ENCODE measurements at places on chromosomes 16 and 17. TPM values are rescaled to one million over a fixed set of nuclear protein-coding genes. Genes with fewer than 3 reads are reported as not detected.

Gene KRT31
- not detected for total RNA-seq

Gene SYT17
- total RNA-seq: 16.6 TPM

DNA sequence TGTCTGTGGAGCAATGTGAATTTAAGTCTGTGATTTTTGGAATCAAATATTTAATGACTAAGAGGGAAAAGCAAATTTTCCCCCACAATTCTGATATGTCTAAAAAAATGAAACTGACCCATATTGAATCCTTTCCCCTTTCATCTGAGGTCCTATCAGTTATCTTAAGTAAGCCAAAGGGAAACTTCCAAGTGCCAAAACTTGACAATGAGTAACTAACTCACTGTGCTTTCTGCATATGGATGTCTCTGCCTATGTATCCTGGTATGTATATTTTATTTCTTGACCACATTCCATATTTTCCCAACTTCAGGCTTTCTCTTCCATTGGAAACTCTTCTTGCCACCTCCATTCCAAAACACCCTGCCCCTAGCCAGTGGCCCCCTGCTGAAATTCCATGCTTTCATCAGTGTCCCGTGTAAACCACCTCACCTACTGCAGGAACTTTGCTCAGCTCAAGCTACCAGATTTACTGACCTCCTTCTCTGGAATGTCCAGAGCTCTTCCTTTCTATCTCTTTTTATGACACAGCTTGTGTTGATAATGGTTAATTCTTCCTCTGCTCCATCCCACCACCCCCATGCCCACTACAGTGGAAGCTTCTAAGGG is 59.0 kb downstream of the TOX3 start:
- no peaks in the 10 kb centered on the region for H3K36me3 ChIP-seq
- H3K27ac ChIP-seq: no peak overlapping the region
- H3K27me3 ChIP-seq: no peaks in the 10 kb centered on the region
- DNase-seq: no peak
- peaks cover 14% of the 10 kb centered on the region for H3K4me1 ChIP-seq

DNA sequence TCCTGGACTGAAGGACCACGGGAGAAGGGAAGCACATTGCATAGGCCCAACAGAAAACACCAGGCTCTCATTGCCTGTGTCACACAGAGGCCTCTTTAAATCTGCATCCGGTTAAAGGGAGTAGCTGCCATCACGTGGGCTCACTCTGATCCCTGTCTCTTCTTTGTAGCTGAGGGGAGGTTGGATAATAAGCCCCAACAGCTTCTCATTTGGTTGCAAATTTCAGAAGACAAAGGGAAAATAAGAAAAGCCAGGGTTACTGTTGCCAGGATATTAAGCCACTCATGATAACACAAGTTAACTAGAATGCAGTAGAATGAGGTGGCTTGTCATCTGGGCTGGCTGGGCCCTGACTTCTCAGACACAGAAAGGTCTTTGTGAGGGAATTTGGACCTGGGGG is 325.1 kb upstream of the ERCC4 start:
- no peaks in the 10 kb centered on the region for H3K4me1 ChIP-seq
- peaks cover 26% of the 10 kb centered on the region for H3K27me3 ChIP-seq
- H3K27ac ChIP-seq: no peak overlapping the region
- no peaks in the 10 kb centered on the region for H3K36me3 ChIP-seq
- no peak overlapping the region for H3K4me3 ChIP-seq
- DNase-seq: no peak

- no peaks in the 10 kb centered on the region for H3K4me1 ChIP-seq
- H3K4me3 ChIP-seq: no peak overlapping the region
- no peak overlapping the region for H3K27ac ChIP-seq
- no peaks in the 10 kb centered on the region for H3K27me3 ChIP-seq
- DNase-seq: no peak
These were observed 383.0 kb upstream of the PMFBP1 start for GRCh38 chr16:72554935-72555334.

GRCh38 chr17:45971698-45972141 is 27.3 kb upstream of the STH start:
- no peak overlapping the region for H3K4me3 ChIP-seq
- H3K27me3 ChIP-seq: peaks cover 85% of the 10 kb centered on the region
- no peak for DNase-seq
- H3K4me1 ChIP-seq: no peaks in the 10 kb centered on the region

DNA sequence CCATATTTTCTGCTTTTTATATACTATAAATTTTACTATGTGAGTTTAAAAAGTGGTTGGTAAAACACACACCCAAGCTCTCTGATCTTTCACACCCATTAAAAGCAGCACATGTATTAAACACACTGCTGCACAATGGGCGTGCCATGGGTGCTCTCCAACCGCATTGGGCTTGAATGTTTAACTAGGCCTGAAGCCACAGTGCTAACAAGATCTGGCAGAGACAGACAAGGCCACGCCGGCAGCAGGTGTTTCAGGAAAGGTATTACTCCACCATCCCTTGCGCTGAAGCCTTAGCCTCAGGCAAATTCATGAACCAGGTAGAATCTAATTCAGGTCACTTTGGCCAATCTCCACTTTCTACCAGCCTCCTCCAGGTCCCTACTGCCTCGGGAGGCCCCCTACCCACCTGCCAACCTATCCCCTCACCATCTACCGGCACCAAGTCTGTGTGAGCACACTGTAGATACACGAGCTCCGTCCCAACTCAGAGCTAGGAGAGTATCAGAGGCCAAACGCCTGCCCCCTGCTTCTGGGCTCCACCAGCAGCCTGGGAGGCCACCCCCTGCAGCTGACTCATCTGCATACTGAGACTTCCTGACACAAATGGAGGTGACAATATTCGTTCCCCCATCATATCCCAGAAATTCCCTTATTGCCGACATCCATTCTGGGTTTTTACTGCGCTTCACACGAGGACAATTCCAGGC is 95.0 kb downstream of the ADCY9 start:
- H3K4me3 ChIP-seq: no peak overlapping the region
- DNase-seq: peak; percentile 78
- peaks cover 30% of the 10 kb centered on the region for H3K4me1 ChIP-seq
- H3K27me3 ChIP-seq: no peaks in the 10 kb centered on the region

- no peak overlapping the region for H3K27ac ChIP-seq
- no peaks in the 10 kb centered on the region for H3K27me3 ChIP-seq
- H3K4me3 ChIP-seq: no peak overlapping the region
- no peaks in the 10 kb centered on the region for H3K36me3 ChIP-seq
These were observed 282.8 kb downstream of the FTO start for GRCh38 chr16:53986793-53987192.

Gene IRX3
- 5.7 TPM for total RNA-seq

- H3K4me1 ChIP-seq: no peaks in the 10 kb centered on the region
- no peaks in the 10 kb centered on the region for H3K36me3 ChIP-seq
- H3K4me3 ChIP-seq: no peak overlapping the region
- H3K27ac ChIP-seq: no peak overlapping the region
- H3K27me3 ChIP-seq: no peaks in the 10 kb centered on the region
- DNase-seq: no peak
These were observed 68.8 kb downstream of the MRC2 start for GRCh38 chr17:62696256-62696655.

DNA sequence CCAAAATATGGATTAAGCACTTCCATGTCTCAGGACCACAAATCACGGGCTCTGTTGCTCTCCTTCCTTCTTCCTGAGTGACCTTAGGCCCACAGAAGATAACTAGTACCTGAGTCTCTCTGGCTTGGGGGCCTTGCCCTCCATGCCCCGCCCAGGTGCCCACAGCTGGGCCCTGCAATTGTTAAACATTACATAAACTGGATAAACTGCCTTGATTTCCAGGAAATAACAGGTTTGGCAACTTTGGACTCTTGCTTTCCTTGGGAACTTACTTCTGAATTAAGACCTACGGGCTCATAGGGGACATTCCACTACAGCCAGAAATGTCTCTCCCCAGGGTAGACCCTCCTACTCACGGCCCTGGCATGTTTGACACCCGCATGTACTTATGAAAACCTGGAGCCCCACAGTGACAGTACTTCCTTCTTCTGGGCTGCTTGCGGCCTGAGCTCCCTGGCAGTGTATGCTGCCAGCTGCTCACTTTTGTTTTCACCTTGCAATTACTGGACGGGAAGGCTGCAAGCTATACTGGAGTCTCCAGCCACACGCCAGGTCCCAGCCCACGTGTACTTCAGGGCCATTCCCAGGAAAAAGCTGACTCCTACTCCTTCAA is 2.3 kb upstream of the UBALD2 start:
- peaks cover 59% of the 10 kb centered on the region for H3K4me1 ChIP-seq
- no peaks in the 10 kb centered on the region for H3K27me3 ChIP-seq
- peak; percentile 81 for DNase-seq

DNA sequence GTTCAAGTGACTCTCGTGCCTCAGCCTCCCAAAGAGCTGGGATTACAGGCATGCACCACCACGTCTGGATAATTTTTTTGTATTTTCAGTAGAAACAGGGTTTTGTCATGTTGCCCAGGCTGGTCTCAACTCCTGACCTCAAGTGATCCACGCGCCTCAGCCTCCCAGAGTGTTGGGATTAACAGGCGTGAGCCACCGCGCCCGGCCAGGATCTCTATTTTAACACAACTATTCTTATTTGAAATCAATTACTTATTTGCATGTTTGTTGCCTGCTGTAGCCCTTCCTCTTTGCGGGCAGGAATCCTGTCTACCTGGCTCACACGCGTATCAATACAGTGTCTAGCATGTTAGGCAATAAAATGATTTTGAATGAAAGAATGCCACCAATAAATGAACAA is 818 bp upstream of the CNEP1R1 start:
- peaks cover 20% of the 10 kb centered on the region for H3K36me3 ChIP-seq
- peaks cover 28% of the 10 kb centered on the region for H3K27me3 ChIP-seq
- peak overlapping the region; percentile 89 for H3K4me3 ChIP-seq

Gene KRTAP2-3
- 18.2 TPM for total RNA-seq

DNA sequence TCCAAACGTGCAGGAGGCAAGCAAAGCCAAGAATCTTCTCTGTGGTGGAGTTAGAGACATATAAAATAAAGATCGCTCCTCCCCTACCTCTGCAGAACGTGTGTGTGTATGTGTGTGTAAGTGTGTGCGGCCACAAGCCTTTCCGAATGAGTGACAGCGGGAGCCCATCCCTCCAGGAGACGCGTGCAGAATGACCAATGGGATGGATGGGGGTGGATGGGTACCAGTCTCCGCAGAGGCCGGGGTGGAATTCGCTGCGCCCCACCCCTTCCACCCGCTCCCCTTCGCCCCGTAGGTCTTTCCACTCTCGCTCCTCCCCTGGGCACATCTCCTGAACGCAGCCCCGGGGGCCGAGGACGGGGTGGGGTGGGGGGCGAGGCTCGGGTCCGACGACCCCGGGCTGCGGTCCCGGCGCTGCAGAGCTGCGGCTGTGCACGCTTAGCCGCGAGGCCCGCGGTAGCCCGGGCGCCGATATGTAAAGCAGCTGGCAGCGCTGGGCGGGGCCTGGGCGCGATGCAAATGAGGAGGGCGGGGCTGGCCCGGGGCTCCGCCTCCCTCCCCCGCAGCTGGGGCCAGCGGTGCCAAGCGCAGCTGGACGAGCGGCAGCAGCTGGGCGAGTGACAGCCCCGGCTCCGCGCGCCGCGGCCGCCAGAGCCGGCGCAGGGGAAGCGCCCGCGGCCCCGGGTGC is at the start of gene PRKCB:
Gene PRKCB (plus strand): TSS at position 594 of the 688 bp plus-strand sequence.
- no peak within 1 kb of the TSS for H3K4me3 ChIP-seq
- no peaks in the 10 kb centered on the region for H3K4me1 ChIP-seq
- no peak for DNase-seq
- peaks cover 82% of the 10 kb centered on the region for H3K27me3 ChIP-seq
- H3K36me3 ChIP-seq: no peaks in the 10 kb centered on the region

GRCh38 chr16:11370084-11370931 is 25.0 kb downstream of the RMI2 start:
- H3K36me3 ChIP-seq: no peaks in the 10 kb centered on the region
- no peak for DNase-seq
- no peak overlapping the region for H3K4me3 ChIP-seq
- no peak overlapping the region for H3K27ac ChIP-seq
- no peaks in the 10 kb centered on the region for H3K4me1 ChIP-seq

GRCh38 chr17:30134551-30134950 is 17.9 kb downstream of the NSRP1 start:
- no peaks in the 10 kb centered on the region for H3K27me3 ChIP-seq
- no peak for DNase-seq
- peaks cover 45% of the 10 kb centered on the region for H3K36me3 ChIP-seq
- no peak overlapping the region for H3K27ac ChIP-seq

Gene EVPLL
- total RNA-seq: 1.4 TPM

GRCh38 chr16:71564335-71564967 is 12.4 kb downstream of the TAT start:
- peak overlapping the region; percentile 74 for H3K4me3 ChIP-seq
- H3K27ac ChIP-seq: peak overlapping the region; percentile 92
- H3K27me3 ChIP-seq: no peaks in the 10 kb centered on the region
- DNase-seq: no peak
- H3K36me3 ChIP-seq: peaks cover 17% of the 10 kb centered on the region
- peaks cover 13% of the 10 kb centered on the region for H3K4me1 ChIP-seq

GRCh38 chr17:5211458-5211857 is 19.8 kb upstream of the ZNF594 start:
- no peak for DNase-seq
- no peak overlapping the region for H3K4me3 ChIP-seq
- no peaks in the 10 kb centered on the region for H3K4me1 ChIP-seq
- H3K27me3 ChIP-seq: no peaks in the 10 kb centered on the region
- no peak overlapping the region for H3K27ac ChIP-seq

DNA sequence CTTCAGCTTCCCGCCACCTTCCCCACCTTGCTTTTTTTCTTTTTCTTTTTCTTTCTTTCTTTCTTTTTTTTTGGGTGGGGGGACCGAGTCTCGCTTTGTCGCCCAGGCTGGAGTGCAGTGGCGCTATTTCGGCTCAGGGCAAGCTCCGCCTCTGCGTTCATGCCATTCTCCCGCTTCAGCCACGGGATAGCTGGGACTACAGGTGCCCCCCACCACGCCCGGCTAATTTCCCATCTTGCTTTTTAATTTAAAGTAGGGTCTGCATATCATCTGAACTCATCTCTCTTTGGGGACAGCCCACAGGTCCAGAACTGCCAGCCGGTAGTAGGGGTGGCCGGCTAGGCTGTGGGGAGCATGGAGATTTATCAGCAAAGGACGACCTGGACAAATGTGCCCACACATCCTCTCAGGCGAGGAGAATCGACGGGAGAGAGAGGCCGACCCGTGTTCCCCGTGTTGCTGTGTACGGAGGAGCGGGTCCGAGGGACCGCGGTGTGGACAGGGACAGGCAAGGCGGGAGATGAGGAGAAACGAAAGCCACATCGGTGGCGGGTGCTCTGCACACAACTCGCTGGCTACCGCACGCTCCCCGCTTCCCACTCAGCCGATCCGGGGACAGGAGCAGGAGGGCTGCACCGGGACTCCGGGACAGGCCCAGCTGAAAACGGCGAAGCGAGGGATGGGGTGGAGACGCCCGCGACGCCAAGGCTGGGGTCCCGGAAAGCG is 2.4 kb downstream of the MT1M start:
- H3K27ac ChIP-seq: no peak overlapping the region
- no peak for DNase-seq
- peaks cover 18% of the 10 kb centered on the region for H3K4me1 ChIP-seq

GRCh38 chr16:80716564-80717139 is 87.7 kb downstream of the CDYL2 start:
- H3K27ac ChIP-seq: no peak overlapping the region
- peaks cover 4% of the 10 kb centered on the region for H3K36me3 ChIP-seq
- no peaks in the 10 kb centered on the region for H3K27me3 ChIP-seq
- no peak for DNase-seq
- no peak overlapping the region for H3K4me3 ChIP-seq
- peaks cover 7% of the 10 kb centered on the region for H3K4me1 ChIP-seq

Gene WNK4
- total RNA-seq: 0.73 TPM

- H3K36me3 ChIP-seq: peaks cover 14% of the 10 kb centered on the region
- no peak for DNase-seq
- H3K27ac ChIP-seq: peak overlapping the region; percentile 27
- H3K27me3 ChIP-seq: no peaks in the 10 kb centered on the region
These were observed 256.0 kb upstream of the CACNG5 start for GRCh38 chr17:66578781-66579489.

- H3K27ac ChIP-seq: peak overlapping the region; percentile 97
- H3K36me3 ChIP-seq: peaks cover 82% of the 10 kb centered on the region
- peaks cover 12% of the 10 kb centered on the region for H3K4me1 ChIP-seq
- no peak for DNase-seq
- H3K4me3 ChIP-seq: peak overlapping the region; percentile 97
These were observed 1.4 kb downstream of the APRT start for GRCh38 chr16:88810166-88810911.
